ENCODE measurements at places on chromosomes 4 and X.

GRCh38 chr4:152063621-152064240, 302.9 kb upstream of the GATB start:
- DNase-seq, result peak; percentile 41

- no peak for DNase-seq
Measured at GRCh38 chrX:151828439-151829080, 84.1 kb upstream of the MAGEA4 start.

DNA sequence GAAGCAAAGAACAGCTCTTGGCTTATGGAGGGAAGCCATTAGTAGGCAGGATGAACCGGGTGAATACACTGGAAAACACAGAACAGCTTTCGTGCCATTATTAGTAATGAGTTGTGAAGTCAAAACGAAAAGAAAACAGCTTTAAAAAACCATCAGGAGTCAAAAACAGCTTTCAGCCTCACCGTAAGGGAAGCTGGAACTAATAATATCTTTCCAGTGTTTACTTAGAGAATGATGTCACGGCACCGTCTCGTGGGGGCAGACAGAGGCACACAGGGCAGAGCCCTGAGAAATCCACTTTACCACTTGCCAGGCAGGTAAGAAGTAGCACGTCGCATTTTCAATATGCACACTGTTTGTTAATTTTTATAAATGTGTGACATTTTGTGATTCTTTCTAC, 37.9 kb upstream of the HMX1 start:
- DNase-seq, result no peak

GRCh38 chr4:90237751-90238530, 110.7 kb downstream of the CCSER1 start:
- no peak for DNase-seq

DNA sequence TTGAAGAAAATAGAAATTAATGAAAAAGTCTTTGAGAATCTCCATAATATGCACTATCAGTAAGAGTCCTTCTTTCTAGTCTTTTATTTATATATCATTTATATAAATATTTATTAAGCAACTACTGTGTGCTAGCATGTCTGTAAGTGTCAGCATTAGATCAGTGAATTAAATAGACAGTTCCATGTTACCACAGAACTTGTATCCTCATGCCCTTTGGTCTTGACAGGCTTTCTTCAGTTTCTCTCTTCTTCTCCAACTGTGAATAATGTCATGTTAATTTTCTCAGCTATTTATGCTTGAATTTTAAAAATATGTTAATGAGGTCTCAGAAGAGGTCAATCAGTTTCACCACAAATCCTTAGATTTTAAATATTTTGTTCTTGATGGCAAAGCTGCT, 389.6 kb upstream of the TRAM1L1 start:
- DNase-seq, result no peak

- DNase-seq, result no peak
Measured at GRCh38 chrX:22159071-22159470, 113.6 kb upstream of the CBLL2 start.

- no peak for DNase-seq
Measured at GRCh38 chr4:113825272-113825671, 63.7 kb upstream of the CAMK2D start.

DNA sequence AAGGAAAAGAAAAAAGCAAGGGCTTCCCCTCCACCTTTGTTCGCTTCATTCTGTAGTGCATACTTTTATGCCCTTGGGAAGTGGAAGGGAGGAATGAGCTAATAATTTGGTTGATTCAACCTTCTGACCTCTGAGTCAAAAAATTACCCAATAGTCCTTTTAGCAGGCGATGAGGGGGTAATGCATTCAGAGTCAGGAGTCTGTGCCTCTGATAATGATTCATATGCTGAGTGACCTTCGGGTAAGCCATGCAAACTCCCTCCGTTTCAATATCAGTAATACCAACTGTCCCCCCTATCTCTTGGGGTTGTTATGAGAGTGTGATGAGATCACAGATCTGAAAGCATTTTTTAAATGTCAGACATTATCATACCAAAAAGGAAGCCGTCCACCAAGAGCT, 41.6 kb upstream of the ACSL4 start:
- DNase-seq, result no peak

DNA sequence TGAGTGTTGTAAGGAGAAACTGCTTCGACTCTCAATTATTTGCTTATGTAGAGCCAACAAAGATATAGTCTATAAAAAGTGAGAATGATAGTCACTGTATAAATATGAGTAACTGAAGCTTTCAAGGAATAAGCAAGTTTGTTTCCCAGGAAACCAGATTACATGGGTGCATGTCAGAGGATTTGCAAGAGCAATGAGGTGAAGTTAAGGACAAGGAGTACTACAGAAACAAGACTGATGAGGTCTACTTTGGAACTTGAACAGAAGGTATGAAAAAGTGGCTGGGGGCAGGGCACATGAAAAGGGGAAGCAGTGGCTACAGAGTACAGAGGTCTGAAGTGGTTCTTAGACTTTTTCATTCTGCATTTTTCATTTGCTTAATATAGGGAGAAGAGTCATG, 321.0 kb upstream of the CXXC4 start:
- DNase-seq, result no peak

DNA sequence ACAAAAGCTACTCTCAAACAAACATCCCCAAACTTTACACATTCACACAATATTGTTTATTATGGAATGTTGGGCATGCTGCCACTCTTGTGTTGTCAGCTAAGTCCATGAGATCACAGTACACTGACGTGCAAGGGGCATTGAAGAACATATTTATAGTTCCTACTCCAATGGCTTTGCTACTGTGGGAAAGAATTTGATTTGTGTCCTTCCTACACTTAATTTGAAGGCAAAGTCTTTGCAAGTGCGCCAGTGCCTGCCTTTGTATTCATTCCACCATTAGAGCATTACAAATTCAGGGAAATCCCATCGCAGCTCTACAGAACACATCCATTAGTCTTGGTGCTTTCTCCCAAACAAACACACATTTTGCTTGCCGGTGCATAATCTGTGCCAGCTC, 45.4 kb upstream of the FTHL17 start:
- DNase-seq, result no peak

DNA sequence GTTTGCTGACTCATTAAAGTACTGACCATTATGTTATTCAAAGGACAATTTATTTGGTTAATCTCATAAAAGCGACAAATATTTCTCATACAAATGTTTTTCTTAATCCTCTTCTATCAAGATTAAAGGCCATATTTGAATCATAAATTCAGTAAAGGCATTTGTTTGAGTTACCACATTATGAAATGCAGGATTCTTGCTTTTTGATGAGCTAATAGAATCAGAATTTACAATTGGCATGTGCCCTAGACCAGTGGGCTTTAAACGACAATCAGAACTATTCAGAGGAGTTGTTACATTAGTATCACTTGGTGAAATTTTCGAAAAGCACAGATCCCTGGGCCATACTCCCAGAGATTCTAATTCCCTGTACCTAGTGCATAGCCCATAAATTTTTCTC, 55.3 kb downstream of the KLHL4 start:
- no peak for DNase-seq

GRCh38 chrX:50920132-50920531, 9.6 kb downstream of the BMP15 start:
- no peak for DNase-seq

Data from brain (organoid and tissue), 16 donors.